CD4-positive, alpha-beta T cell treated with Interleukin-17A for 1 hour (primary cell): ENCODE measurements at places on chromosomes 2 and 18.

DNA sequence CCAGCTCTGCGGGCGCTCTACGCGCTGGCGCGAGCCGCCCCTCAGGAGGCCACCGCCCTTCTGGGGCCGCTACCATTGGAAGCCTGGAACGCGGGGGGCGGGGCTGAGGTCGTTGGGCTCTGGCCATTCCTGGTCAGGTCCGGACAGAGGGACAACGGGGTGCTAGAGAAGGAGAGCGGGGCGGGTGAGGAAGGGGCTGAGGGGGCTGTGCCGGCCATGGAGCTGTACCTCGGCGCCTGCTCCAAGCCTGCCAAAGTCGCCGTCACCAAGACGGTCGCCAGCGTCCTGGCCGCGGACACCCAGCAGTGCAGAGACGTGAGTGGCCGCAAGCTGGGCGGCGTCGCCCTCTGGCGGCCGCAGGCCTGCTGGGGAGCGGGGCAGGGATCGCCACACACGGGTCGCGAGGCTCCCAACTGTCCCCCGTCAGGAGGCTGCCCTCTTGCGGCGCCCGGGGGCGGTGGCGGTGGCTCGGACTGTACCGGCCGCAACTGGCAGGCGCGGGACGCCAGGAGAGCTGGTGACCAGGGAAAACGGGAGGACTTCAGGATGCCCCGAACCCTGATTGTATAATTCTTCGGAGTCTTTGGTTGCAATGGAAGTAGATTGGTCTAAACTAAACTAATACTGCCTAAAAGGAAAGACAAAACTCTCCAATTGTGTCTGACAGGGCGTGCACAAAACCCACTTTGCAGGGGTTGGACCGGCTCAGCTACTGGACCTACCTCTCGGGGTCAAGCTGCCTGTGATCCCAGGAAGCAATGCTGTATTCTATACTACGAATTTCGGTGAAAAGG, at the start of gene FSIP2:
Gene FSIP2, plus strand, starts transcription at position 126 of the 794 bp plus-strand sequence. Its CDS starts 91 bp downstream, at position 217.
- no peak for DNase-seq

- no peak for DNase-seq
These were observed 58.0 kb downstream of the FAM168B start for GRCh38 chr2:131035112-131035825.

- no peak for DNase-seq
These were observed 42.8 kb upstream of the IL1R1 start for GRCh38 chr2:102099536-102100298.

- DNase-seq = peak; percentile 89
These were observed 39.0 kb upstream of the ARHGEF4 start for GRCh38 chr2:130797493-130798435.

- DNase-seq = no peak
These were observed 7.2 kb upstream of the LAMA3 start for GRCh38 chr18:23682045-23682444.

DNA sequence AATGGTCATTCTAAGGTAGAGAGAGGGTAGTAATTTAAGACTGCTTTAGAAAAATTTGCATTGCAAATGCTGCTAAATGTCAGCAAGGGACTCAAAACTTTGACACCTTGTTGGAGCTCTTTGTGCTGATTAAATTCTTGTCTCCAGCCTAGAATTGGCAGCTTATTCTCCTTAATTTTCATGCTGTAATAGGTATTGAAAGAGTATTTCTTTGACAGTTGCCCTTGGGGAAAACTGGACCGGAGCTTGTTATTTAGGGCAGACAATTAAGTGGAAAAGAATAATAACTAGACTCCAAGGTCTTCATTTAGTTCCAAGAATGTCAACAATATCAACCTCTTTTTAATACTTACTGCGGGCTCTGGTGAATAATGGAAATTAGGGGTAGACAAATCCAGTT, 264.0 kb downstream of the TPGS2 start:
- DNase-seq = no peak

- no peak for DNase-seq
These were observed 123.7 kb downstream of the DIS3L2 start for GRCh38 chr2:232085164-232085563.

- no peak for DNase-seq
These were observed 25.4 kb downstream of the CENPA start for GRCh38 chr2:26811261-26811660.

GRCh38 chr2:44652701-44653100, 288.8 kb upstream of the SIX3 start:
- no peak for DNase-seq
